ENCODE measurements at places on chromosomes 2 and 18. TPM values are rescaled to one million over a fixed set of nuclear protein-coding genes. Genes with fewer than 3 reads are reported as not detected.

Gene C2orf66
- 0.25 TPM for total RNA-seq

- no peak for DNase-seq
Measured at GRCh38 chr2:65357959-65358294, 74.5 kb downstream of the SPRED2 start.

Gene WDSUB1
- 7.1 TPM for total RNA-seq

GRCh38 chr2:105777506-105778055 is 32.9 kb downstream of the NCK2 start:
- no peak for DNase-seq

- DNase-seq, result no peak
Measured at GRCh38 chr2:118846953-118847761, at the start of gene EN1. TSS of gene EN1 (minus strand) at chr2:118847648. CDS start at chr2:118847167, 481 bp downstream.
